Central memory CD4-positive, alpha-beta T cell (primary cell): ENCODE measurements at places on chromosomes 5 and 9.

- no peak for DNase-seq
Observed at GRCh38 chr9:133798160-133798559, 60.0 kb upstream of the SARDH start.

- DNase-seq = no peak
Observed at GRCh38 chr9:114688379-114688778, 6.4 kb upstream of the TEX48 start.

DNA sequence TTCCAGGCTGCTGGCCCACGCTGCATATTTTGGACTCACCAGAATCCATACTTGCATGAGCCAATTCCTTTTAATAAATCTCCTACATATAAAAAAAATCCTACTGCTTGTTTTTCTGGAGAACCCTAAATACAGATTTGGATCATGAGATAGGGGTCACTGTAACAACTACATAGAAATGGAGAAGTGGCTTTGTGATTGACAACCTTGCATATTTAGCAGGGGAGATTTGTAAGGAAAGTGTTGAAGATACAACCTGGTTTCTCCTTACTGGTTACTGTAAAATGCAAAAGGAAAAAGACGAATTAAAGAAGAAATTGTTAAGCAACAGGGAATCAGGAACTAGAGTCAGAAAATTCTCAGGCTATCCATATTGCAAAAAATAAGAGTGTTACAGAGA lies 74.8 kb downstream of the HABP4 start:
- DNase-seq = no peak

DNA sequence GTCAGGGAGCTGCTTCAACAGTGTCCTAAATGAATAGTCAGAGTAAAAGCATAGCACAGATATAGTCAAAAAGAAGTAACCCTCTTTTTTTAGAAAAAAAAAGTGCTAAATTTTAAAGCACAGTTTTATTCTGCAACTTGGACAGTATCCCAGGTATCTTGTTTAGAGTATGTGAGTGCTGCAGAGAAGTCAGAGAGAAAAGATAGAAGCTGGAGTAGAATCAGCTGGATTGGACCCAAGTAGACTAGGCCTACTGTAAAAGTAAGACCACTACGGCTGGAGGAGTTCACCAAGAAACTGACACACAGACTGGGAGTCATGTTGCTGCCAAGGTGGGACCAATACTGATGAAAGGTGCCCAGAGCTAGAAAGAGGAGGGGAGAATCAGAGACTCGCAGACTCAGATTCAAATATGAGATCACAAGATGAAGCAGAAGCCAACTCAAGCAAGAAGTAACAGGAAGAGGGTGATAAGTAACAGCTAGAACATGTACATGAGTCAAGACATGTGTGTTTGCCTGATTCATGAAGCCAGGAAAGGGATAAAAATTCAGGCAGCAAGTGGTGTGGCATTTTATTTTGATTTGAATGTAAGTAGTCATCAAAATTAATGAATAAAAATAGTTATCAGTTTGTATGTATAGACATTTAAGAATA lies 25.6 kb upstream of the TUSC1 start:
- DNase-seq = no peak

DNA sequence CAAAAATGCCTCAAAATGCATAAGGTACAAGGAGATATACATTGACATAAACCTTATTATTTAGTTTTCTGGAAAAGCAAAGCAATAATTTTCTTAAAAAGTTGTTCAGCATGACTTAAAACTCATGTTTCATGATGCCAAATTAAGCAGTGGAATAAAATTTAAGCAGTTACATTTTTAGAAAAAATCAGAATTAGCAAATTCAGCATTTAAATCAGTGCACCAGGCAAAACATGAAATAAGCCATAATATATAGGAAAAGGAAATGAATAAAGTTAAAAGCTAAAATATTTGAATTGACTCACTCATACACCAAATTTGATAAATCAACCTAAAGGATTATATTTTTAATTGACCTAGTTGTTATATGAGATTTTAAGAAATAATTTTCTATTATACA lies 795.1 kb upstream of the CDH6 start:
- DNase-seq = no peak

DNA sequence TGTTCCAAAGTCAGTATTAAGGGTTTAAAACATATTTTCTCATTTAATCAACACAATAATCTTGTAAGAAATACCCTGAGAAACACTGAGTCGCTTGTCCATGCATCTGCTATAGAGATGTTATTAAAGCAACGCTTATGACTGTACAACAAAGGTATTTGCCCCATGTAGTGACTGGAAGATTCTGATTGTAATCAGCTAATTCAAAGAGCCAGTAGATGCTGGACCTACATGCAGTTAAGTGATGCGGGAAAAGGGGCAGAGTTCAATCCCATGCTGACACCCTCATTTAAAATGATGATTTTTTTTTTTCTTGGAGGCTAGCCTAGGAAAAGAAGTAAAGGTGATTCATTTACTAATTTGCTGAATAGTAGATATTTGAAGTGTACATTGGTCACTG lies 149.3 kb upstream of the MTAP start:
- no peak for DNase-seq

DNA sequence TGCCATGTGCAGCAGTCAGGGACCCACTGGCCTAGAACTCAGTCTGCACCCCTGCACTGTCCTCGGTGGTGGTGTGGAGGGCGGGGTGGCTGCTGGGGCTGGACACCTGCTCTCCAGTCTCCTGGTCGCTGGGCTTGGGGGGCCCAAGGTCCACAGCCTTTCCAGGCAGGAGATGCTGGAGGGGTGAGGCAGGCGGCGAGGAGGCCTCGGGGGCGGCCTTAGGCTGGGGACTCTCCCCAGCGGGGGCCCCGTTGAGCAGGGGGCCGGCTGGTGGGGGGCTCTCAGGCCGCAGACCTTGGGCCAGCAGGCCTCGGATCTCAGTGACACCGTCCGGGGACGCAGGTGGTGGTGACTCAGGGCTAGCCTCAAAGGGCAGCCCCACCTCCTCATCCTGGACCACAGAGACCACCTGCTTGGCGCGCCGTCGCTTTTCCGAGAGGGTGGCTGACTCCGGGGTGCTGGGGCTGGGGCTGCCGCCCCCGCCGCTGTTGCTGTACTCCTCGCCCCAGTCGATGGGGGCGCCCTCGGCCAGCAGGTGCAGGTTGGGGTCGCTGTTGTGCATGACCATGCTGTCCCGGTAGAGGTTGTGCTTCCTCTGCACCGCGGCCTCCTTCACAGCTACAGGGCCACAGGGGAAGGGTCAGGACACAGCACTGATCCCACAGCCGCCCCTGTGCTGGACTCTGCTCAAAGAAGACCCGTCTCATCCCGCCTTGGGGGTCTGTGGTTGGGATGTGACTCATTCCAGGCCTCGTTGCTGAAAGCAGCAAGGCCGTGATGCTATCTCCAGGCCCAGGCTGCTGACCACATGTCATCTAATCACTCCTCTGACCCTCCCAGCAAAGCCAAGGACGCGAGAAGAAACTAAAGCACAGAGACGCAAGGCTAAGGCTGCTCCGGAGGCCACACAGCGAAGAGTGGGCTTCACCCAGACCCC lies 55.8 kb downstream of the LRSAM1 start:
- no peak for DNase-seq

DNA sequence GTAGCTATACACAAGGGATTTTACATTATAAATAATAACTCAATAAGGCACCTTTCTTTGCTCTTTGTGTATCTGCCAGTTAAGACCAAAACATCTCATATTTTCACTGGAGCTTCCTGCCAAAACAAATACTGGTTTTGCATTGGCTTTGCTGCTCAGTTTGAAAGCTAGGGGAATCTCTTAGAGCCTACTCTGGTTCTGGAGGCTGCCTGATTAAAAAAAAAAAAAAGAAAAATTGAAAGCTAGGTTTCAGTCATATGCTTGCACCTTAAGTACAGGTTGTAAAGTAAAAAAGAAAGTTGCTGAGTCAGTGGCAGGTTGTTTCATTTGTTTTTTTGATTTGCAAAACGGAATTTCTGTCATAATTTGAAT lies 2.3 kb downstream of the DENND4C start:
- peak; percentile 3 for DNase-seq

- DNase-seq = no peak
Observed at GRCh38 chr5:22852807-22853660, at the start of gene CDH12. Gene CDH12 (minus strand): TSS chr5:22853344.

DNA sequence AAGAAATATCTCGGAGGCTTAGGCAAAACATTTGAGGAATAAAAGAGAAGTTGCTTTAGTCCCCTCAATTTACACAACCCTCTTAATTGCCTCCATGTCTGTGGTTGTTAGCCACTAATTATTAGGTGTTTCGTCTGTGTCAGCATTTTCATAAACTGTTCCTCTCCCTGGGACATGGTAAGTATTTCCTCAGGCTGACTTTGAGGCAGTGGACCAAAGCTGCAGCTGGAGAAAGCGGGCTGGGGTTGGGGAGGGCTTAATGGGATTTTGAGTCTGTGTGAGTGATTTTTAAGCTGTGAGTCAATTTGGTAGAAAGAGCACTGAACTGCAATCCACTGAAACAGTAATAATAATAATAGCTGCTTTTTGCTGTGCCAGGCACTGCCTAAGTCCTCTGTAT lies 13.0 kb upstream of the TTC1 start:
- DNase-seq = no peak

DNA sequence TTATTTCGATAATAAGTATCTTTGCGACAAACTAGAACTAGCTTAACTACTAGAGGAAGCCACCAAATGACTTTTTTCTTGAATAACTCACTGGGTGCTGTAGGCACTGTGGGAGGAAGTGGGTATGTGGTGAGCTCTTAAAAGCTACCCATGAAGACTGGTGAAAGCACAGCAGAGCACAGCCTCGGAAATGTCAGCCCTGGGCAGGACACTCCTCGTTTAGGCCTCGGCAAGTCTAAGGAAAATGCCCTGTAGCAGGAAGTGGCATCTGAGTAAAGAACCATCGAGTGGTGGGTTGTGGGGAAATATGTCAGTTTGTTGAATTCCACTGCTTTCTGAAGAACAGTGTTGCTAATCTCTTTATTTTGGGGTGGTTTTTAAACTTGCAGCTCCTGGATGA lies 44.0 kb upstream of the NCS1 start:
- DNase-seq = peak; percentile 86

DNA sequence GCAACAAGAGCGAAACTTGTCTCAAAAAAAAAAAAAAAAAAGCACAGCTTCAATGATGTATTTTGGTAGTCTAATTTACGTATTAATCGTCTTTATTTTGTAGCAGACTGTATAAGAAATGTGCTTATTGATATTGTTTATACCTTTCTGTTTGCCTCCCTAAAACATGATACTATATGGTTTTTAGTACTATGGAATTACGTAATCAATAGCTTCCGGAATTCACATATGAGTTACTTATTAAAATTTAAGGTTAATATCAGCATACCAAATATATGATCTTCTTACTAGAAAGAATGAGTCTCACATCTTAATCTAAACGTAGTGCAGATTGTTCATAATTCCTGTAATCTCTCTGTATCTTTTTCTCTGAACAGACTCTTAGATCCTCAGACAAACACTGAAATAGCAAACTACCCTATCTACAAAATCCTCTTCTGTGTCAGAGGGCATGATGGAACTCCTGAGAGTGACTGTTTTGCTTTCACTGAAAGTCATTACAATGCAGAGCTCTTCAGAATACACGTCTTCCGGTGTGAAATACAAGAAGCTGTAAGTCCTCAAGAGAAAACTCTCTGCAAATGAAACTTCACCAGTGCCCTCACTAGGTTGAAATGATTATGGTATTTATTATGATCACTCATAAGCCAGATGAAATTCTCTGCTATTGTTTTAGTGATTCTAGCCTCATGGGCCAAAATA lies 44.4 kb upstream of the GPR21 start:
- no peak for DNase-seq

GRCh38 chr5:127088251-127088650 lies 14.9 kb upstream of the C5orf63 start:
- DNase-seq = no peak
